Activated CD8-positive, alpha-beta memory T cell treated with anti-CD3 and anti-CD28 coated beads for 24 hours (primary cell): ENCODE measurements at places on chromosomes 5 and 9.

GRCh38 chr9:132144708-132145365 lies 17.0 kb upstream of the NTNG2 start:
- DNase-seq, result no peak

DNA sequence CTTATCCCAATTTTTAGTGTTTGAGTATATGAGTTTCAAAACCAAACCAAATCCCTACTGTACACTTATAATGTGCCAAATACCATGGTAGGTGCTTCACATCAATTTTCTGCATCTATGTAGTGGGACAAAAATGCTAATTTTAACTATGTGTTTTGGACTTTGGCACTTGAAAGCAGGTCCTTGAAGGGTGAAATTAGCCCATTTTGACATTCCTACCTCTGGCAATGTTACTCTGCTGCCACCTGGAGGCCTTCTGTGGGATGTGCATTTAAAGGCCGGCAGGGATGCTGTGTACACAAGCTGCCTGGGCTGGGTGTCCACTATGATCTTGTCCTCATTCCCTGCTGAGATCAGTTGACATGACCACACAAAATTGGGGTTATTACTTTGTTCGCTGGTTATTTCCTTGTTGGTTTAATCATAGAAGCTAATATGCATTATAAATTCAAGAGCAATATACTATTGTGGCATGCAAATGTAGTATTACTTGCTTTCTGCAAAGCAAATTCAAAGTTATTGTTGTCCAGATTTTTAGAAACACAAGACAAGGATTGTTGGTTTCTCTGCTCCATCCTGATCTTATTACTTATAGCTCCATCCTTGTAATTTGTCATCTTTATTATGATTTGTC lies 166.8 kb downstream of the ARHGEF28 start:
- peak; percentile 86 for DNase-seq

- no peak for DNase-seq
Observed at GRCh38 chr9:113973963-113974413, 97.9 kb downstream of the ZNF618 start.

DNA sequence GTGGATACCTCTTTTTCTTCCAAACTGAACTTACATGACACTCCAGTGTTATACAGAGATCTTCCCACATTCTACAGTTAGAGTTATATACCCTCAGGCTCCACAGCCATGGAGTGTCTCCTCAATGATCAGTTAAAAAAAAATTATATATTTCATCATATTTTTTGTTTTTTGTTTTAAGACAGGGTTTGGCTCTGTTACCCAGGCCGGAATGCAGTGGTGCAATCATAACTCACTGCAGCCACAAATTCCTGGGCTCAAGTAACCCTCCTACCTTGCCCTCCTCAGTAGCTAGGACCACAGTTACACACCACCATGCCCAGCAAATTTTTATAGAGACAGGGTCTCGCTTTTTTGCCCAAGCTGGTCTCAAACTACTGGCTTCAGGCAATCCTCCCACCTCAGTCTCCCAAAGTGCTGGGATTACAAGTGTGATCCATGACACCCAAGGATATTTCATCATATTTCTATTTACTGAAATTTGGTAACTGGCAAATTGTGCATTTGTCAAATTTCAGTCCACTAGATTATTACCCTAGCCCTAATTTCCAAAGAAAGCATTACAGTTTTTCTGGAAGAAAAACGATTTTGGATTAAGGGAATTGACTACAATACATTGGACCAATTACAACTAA lies 18.1 kb upstream of the SCAI start:
- no peak for DNase-seq

DNA sequence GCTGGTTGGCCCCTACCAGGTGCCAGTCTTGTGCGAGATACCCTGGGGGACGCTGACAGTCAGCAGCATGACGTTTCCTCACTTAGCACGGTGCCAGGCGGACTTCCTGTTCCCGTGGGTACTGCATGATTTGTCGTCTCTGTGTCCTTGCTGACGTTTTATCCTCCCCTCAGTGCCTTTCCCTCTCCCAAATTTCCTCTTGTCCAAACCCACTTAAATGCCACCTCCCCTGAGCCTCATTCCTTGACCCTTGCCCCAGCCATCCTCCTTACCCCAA lies 60.6 kb upstream of the SAP30L start:
- no peak for DNase-seq

DNA sequence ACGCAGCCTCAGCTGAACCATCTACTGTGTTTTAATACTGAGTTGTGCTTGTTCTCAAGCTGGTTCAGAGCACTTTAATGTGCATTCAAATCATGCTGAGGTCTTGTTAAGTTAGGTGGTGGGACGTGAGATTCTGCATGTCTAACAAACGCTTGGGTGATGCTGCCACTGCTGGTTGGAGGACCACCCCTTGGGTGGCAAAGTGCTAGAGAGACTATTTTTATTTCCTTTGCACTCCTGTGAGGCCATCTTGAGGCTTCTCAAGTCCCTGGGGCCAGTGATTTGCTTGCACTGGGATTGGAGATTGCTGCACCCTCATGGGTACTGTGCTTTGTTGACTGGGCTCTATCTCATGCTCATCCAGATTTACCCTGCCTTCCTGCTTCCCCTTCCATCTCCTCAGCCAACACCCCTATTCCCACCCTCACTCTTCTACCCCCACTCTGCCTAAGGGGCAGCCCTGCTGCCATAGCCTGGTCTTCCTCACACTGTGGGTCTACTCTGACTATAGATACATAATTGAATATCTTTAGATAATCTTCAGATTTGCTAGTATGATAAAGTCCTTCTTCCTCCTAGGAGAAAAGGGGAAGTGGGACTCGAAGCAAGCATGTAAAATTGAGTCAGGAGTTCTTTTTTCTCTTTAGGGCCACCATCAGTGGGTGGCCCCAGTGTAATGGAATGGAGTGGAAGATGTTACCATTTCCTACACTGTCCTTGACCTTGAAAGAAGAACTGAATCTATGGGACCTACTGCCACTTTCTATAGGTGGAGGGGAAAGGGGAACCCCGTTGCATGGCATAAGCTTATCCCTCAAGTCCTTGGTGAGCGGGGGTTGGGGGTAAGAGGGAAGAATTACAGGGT lies 45.1 kb upstream of the SUB1 start:
- DNase-seq, result no peak

GRCh38 chr9:68762570-68762969 lies 57.5 kb downstream of the PIP5K1B start:
- no peak for DNase-seq

DNA sequence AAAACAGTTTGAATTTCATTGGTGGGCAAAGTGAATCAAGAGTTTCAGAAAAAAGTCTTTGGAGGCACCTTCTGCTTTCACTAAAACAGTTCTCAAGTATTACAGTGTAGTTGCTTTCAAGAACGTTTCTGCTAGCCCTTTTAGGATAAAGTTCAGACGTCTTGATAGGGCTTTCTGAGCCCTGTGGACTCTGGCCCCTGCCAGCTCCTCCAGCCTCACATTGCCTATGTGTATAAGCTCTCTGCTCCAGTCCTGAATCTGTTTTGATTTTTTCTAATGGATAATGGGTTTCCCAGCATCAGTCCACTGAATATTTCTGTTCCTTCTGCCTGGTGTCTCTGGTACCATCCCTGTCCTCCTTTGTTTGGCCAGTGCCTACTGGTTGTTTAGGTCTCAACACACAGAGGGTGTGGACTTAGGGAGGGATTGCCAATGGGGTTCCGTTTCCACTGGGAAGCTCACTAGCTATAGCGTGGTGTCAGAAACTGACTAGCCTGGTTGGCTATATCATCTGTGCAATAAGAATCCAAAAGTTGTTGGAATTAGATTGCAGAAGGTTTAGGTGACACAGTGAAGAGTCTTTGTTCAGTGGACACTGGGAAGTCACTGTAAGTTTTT lies 26.4 kb downstream of the ARHGAP26 start:
- DNase-seq, result no peak

DNA sequence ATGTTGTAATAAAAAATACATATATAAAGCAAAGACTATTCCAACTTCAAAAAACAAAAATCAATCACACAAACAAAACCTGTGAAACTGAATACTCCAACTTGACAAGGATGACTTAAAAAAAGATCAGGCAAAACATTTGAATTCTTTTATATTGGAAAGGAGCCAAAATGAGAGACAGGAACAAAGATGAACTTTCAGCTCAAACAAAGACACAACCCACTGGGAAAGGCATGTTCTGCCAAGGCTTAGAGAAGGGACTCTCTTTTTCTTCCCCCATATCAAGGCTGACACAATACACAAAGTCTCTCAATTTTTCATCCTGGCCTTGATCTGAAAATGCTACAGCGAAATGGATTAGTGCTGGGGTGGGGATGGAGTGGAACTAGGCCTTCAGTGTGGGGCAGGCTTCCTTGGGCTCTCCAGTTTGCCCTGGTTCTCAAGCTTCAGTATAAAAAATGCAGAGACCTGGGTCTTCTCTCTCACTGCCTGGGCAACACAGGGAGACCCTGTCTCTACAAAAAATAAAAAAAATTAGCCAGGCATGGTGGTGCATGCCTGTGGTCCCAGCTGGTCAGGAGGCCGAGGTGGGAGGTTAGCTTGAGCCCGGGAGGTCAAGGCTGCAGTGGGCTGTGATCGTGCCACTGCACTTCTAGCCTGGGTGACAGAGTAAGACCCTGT lies 11.6 kb upstream of the FAM169A start:
- DNase-seq, result no peak

DNA sequence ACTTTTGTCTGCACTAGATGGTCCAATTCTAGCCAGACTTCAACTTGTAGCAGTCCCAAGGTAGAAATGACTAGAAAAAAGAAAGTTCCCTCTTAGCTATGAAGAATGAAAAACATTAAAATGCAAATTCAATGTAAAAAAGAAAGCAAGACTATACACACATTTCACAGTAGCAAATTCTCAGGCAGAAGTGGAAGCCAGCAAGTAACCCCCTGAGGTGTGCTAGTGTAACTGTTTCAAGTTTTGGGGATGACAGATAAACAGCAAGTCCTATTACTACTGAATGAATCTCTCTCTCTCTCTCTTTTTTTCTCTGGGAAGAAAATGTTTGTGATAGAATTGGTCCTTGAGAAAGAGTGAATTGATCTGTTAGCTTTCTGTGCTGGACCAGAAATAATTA lies 185.6 kb downstream of the EFNA5 start:
- DNase-seq, result no peak

- no peak for DNase-seq
Observed at GRCh38 chr9:9045572-9045971, 1246.0 kb upstream of the DMAC1 start.

GRCh38 chr5:1226839-1227581 lies 1.8 kb downstream of the SLC6A18 start:
- no peak for DNase-seq

GRCh38 chr9:121942866-121943382 lies 150.2 kb downstream of the TTLL11 start:
- DNase-seq, result no peak

- DNase-seq, result no peak
Observed at GRCh38 chr9:99349870-99350269, 127.8 kb downstream of the SEC61B start.

DNA sequence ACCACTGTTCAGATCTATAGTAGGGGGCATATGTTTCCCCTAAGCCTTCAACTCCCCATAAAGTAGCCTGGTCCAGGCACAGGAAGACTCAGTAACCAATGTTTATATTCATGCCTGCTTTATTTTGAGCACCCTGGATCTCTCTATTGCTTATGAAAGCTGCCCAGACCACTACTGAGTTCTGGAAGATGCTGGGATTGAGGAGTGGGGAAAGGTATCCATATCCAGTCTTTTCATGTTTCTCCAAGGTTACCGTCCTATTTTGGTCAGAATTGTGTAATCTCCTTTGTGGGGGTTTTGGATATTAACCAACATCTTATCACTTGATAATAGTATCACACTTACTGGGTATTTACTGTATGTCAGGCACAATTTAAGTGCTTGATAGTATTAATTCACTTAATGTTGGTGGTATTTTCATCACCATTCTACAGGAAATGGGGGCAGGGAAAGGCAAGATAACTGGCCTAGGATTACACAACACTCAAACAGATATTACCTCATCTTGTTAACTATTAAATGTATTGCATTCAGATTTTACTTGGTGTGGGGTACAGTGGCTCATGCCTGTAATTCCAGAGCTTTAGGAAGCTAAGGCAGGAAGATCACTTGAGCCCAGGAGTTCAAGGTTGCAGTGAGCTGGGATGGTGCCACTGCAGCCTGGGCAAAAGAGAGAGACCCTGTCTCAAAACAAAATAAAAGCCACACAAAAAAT lies 36.3 kb downstream of the RUSC2 start:
- DNase-seq, result no peak

- DNase-seq, result no peak
Observed at GRCh38 chr5:68288707-68289134, 73.2 kb downstream of the PIK3R1 start.

- no peak for DNase-seq
Observed at GRCh38 chr5:171055875-171056454, 194.1 kb downstream of the RANBP17 start.
